ENCODE measurements at places on chromosomes 12 and 14.

DNA sequence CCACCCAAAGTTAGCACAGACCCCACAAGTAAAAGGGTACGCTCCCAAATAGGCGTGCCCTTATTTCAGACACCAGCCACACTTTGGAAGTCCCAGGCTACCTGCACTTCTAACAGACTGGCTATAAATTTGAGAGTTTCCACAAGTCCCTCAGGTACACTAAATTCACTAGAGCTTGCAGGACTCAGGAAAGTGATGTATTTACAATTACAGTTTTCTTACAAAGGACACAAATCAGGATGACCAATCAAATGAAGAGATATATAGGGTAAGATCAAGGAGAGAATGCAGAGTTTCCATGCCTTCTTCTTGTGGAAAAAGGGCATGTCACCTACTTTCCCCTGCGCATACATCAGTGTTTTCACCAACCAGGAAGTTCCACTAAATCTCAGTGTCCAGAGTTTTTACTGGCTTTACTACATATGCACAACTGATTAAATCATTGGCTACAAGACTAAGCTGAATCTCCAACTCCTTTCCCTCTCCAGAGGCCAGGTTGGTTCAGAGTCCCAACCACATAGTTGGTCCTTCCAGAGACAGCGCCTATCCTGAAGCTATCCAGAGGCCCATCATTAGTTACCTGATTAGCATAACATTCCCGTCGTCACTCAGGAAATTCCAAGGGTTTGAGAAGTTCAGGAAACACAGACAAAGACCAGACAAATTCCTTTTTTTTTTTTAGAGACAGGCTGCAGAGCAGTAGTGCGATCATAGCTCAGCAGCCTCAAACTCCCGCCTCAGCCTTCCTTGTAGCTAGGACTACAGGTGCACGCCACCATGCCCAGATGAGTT, 84.2 kb downstream of the DENND5B start:
- DNase-seq = no peak

DNA sequence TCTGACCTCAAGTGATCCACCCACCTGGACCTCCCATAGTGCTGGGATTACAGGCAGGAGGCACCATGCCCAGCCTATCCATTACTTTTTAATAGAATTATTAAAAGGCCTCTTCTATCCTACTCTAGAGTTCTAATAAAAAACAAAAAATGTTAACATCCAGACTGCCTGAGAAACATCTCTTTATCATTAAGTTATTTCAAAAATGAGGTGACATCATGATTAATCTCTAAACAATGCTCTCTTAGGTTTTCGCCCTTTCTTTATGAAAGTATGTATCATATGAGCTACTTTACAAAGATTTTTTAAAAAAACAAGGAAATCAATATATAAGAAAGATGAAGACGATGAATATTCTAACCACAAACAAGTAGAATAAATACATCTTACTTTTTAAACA, 52.6 kb downstream of the FGD6 start:
- no peak for DNase-seq

- no peak for DNase-seq
Observed at GRCh38 chr12:123928274-123928865, 44.3 kb downstream of the CCDC92 start.

- DNase-seq = no peak
Observed at GRCh38 chr12:67539946-67540345, 108.6 kb upstream of the DYRK2 start.

GRCh38 chr12:60398547-60398946, 802.7 kb downstream of the SLC16A7 start:
- no peak for DNase-seq
